ENCODE measurements at places on chromosomes 4 and X. TPM values are rescaled to one million over a fixed set of nuclear protein-coding genes. Genes with fewer than 3 reads are reported as not detected.

Gene GABRQ
- total RNA-seq = not detected

DNA sequence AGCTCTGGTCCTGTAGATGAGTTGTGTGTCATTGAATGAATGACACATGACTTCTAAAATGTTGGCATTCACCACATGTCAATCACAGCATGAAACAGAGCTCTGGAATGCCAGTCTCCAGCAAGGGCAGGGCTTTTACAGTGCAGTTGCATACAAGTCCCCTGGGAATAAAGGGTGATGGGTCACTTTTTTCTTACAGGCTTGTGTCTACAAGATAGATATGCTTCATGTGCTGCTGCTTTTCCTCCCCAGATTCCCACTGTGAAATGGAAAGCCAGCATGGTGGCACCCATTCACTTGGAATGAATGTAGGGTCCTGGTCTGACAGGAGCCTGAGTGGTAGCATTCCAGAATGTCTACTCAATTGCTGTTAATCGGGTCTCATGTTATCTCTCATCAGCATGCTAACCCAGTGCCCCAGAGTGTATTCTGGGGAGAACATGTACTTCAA lies 159.1 kb upstream of the KIT start:
- DNase-seq = no peak

Gene C4orf50
- total RNA-seq = 0.19 TPM

DNA sequence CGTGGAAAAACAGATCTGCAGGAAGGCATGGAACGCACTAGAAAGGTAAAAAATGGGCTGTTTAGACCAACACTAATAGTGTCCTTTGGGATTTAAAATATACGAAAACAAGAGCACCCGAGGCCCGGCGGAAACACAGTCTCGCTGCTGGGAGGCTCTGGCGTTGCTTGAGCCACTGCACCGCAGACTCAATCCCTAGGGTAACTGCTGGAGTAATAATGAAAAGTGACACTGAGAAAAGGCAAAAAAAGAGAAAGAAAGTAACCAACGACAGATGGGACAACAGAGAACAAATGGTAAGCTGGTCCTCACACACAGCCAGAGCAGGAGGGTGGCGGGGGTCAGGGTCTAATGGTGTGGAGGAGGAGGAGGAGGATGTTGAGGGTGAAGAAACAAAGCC lies 15.4 kb downstream of the IRAK1 start:
- DNase-seq = no peak

DNA sequence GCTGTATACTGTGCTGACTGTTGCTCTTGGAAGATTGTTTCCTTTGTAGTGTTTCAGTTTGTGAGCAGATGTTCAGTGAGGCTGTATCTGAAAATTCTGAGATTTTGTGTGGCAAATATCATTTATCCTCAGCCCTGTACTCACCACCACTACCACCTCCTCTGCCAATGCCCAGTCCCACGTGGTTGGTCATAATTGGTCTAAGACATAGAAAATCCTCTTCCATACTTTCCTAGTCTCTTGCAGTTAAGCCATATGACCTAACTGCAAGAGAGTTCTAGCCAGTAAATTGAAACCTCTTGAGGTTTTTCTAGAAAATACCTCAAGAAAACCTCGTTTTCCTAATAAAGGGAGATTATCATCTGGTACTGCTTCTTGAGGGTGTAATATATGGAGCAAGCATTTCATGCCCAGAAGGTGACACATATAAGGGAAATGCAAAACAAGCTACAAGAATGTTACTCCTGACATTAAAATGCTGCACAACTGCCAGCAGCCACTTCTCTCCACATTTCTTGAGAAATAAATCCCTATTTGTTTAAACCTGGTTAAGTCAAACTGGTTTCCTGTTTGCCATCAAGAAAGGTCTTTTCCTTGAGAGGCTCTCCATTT lies 32.8 kb downstream of the ABCE1 start:
- no peak for DNase-seq

Gene P2RY4
- total RNA-seq = 0.19 TPM

Gene SPANXD
- total RNA-seq = not detected

Gene ARR3
- not detected for total RNA-seq

Gene FGFR3
- total RNA-seq = not detected

DNA sequence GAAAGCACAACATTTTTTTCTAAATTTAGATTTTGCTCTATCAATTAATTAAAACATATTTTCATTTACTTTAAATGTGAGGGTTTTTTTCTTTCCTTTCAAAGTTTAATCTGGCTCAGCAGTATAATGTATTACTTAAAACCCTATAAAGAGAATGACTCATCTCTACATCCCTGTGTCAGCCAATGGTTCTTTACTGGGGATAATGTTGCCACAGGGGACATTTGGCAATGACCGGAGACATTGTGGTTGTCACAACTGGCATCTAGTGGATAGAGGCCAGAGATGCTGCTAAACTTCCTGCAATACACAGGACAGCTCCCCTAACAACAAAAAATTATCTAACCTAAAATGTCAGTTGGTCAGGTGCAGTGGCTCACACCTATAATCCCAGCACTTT lies 53.8 kb downstream of the SYNPO2 start:
- DNase-seq = no peak

GRCh38 chr4:124953486-124953885 lies 241.0 kb upstream of the ANKRD50 start:
- DNase-seq = no peak

DNA sequence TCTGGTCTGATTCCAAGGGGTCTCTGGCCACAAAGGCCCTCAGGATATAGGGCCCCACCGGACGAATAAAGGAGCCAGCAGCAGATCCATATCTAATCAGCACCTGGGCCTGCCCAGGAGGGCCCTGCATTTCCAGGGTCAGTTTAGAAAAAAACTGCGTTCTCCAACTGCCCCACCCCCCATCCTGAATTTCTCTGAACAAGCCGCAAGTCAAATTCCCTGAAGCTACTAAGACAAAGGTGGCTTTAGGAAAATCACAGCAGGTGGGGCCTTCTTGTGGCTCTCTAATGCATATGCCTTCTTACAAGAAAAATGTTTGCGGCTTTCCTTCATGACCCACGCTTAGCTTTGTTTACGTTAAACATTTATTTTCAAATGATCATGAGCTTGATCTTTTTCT lies 76.6 kb downstream of the MBNL3 start:
- no peak for DNase-seq

DNA sequence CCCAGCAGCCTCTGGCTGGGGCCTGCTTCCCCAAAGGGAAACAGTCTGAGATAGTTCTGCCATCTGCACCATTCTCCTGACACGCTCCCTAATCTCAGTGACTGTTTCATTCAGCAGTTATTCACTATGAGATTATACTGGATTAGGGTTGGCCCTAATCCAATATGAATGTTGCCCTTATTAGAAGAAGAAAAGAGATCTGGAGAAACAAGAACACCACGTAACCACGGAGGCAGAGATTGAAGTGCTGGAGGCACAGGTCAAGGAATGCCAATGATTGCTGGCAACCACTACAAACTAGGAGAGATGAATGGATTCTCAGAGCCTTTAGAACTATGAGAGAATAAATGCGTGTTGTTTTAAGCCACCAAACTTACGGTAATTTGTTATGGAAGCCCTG lies 7.4 kb downstream of the ACOX3 start:
- DNase-seq = no peak

Gene DGAT2L6
- total RNA-seq = not detected

DNA sequence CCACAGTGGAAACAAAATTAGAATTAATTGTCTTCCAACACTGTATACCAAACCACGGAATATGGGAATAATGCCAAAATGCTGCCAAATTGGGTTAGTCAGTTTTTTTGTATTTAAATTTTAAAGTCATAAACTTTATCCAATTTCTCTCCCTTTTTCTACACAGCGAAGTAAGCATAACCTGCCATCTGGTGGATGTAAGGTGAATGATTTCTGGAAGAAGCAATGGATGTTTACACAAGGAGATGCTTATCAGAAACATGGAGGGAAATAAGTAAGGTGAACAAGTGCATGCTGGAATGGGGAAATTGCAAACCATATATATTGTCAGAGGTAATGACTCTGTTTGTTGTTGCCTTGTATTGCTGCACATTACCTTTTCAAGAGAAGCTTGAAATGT lies 691.9 kb downstream of the TECRL start:
- no peak for DNase-seq

DNA sequence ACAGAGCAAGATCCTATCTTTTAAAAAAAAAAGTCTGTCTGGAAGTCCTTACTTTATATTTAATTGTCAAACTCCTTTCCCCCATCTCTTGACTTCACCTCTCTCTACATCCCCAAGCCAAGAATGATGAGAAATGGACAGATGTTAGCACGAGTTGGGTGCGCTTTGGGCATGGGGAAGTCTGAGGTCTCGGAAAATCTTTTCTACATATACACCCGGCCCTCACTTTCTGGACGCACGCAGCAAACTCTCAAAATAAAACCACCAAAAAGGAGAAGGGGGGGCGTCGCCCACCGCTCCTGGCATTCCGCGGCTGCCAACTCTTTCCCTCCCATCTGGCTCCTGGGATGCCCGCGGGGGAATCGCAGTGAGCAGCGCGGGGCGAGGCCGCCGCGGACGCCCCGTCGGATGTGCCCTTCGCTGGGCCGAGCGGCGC lies 756 bp downstream of the IGFBP7 start:
- no peak for DNase-seq

DNA sequence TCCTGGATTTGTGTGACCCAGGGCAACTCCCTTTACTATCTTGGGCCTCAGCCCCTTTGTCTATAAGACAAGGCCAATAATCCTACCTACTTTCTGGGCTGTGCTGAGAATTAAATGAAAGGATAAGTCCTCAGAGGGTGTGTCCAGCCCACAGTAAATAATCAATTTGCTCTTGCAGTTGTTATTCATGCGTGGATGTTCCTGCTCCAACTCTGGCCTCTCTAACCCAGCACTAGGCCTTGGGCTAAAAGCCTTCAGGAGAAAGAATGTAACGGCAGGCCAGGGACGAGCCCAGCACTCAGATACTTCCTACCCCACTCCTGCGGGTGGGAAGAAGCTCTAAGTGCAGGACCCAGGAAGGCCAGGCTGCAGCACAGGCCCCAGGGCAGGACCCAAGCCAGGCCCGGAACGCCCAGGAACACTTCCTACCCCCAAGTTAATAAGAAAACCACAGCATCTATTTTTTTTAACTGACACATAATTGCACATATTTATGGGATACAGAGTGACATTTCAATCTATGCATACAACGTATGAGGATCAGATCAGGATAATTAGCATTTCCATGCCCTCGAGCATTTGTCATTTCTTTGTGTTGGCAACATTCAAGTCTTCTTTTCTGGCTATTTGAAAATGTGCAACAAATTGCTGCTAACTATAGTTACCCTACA lies 179.6 kb upstream of the RBPJ start:
- no peak for DNase-seq

- peak; percentile 53 for DNase-seq
Observed at GRCh38 chrX:1462596-1463251, 10.0 kb upstream of the ASMTL start.

DNA sequence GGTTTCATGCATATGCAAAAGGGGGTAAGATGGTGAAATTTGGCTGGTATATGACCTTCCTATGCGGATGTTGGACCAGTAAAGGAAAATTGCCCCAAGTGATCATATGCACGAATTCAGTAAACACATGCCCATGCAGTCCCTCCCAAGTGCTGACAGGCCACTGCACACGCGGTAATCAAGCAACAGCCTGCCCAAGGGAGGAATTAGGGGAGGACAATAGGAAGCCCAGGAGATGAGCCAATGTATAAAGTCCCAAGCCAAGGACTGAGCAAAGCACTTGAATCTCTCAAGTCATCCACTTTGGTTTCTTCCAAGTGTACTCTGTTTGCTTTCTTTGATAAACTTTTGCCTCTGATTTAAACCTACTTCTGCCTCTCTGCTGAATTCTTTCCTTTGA lies 21.1 kb downstream of the MAGEB16 start:
- no peak for DNase-seq

- no peak for DNase-seq
Observed at GRCh38 chr4:55291227-55291640, 54.8 kb upstream of the SRD5A3 start.

GRCh38 chr4:17385403-17385802 lies 126.5 kb downstream of the QDPR start:
- DNase-seq = no peak

DNA sequence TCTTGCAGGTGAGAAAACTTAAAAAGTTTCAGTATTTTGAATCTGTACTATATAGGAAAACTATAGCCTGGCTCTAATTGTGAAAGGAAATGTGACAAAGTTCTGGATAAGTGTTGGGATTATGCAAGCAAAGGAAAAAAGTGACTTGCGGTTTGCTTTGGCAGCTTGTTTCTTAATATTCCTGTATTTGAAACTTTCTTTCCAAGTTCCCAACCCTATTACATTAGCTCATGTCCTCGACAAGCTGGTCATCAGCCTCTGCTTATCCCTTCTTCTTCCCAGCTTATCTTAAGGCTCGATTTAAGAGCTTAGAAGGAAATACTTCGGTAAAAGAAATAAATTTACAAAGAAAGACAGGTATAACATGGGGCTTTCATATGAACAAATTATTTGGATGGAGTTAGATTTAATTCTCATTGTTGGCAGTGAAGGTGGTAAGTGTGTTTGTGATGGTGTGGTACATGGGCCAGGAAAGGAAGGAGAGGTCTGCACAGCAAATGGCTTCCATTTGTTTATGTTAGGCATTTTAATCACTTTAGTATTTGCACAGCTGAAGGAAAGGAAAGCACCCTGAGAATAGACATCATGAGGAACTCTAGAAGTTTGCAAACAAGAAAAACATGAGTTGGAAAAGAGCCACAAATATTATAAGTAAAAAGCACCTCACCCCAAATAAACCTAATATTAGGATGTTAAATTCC lies 5.1 kb upstream of the MYOZ2 start:
- DNase-seq = no peak

DNA sequence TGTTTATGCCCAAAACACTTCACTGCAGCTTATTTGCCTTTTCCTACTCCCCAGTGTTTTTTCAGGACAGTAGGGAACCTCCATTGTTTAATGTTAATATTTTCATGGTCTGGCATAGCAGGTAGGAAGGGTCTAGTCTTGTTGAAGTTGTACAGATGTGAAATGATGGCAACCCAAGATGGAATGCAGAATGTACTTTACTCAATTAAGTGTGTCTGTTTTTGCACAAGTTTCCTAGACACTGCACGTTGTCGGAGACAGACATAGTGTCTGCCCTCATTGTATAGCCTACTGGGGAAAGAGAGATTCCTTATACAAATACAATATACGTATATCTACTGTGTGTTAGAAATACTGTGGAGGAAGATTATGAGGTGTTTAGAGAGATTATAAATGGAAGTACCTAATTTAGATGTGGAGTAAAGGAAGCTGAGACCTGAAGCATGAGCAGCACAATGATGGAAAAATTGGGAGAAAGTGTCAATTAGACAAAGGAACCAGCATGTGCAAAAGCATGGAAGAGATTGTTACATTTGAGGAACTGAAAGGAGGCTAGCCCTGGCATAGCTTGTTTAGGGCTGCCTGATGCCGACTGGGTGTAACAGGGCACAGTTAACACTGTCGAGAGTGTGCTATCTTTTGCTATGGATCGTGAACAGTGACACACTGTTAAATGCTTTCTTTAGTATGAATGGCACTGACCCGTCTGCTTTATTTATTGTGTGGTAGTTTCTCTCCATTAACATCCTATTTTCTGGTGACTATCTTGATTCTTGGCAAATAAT lies 18.4 kb downstream of the CPEB2 start:
- no peak for DNase-seq

DNA sequence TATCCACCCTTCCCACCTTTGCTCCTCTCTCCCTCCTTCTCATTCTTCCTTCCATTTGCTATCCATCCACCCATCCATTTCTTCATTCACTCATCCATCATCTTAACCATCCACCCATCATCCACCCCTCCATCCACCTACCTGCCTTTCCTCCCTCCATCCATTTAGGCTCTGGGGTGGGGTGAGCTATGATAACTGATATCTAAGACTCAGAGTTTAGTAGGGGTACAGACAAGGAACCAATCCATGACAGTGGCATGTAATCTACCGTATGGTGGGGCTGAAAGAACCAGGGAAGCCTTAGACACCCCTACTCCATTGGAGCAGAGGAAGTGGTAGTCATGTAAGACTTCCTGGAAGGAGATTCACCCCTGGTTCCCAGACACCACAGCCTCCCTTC lies 23.2 kb downstream of the PSAPL1 start:
- DNase-seq = no peak

Data from activated naive CD8-positive, alpha-beta T cell treated with anti-CD3 and anti-CD28 coated beads, Interleukin-2, amount 10 ng/mL, durations not matched to agents 7 days and 5 days (primary cell).